Activated CD4-positive, alpha-beta T cell treated with anti-CD3 and anti-CD28 coated beads for 4 hours (primary cell): ENCODE measurements at places on chromosomes 13 and 19.

- DNase-seq = no peak
Observed at GRCh38 chr13:29934531-29935308, 84.3 kb upstream of the UBL3 start.

GRCh38 chr19:14700711-14701375, 11.0 kb downstream of the ZNF333 start:
- DNase-seq = no peak

DNA sequence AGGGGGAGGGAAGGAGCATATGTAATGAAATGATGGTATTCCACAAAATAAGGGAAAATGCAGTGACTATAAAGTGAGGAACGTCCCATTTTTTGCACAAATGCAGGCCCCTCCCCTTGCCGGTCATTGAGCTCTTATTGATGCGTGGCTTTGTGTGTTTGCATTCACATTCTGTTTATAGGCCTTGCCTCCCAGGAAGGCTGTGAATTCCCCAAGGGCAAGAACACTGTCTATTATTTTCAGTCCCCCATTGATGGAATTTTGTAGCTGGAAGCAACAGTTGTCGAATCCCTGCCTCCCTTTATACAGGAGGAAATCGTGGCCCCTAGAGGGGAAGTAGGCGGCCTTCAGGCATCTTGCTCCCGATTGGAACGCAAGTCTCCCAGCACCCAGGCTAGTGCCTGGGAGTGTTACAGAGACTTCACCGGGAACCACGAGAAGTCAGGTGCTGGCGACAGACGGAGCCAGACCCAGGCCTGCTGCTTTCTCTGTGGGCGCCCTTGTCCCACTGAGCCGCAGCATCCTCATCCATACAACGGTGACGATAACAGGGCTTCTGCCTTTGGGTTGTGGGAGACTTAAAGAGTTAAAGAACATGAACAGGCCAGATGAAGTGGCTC, 6.9 kb downstream of the SBSN start:
- DNase-seq = no peak

GRCh38 chr19:12111943-12112637, 28.1 kb downstream of the ZNF20 start:
- no peak for DNase-seq

DNA sequence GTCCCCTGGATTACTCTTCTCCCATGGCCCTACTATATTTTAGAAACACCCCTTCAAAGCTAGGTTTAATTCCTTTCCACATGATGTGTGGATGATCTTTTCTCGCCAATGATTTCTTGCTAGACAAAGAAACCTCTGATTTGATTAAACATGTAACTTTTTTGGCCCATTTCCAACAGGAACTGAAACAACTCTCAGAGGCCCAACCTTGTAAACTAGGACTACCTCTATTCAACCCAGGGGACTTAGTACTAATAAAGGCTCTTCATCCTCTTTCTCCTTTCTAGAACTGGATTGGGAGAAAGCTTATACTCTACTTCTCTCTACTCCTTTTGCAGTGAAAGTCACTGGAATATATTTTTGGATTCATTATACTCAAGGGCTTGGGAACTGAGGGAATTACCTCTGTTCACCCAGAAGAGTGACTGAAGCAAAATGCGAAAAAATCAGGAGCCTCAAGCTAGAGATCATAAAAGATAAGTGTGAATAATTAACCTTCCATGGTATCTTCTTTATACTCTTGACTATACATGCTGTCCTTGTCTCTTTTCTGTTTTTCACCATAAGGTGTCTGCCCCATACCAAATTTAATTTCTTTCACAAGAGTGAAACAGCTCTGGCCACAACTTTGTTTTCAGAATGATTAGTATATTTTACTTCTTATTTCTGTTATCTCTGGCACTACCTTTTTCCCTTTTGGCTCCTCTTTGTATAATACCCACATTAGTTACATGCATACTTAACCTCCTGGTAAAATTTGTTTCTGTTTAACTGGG, 977.6 kb downstream of the SLITRK5 start:
- no peak for DNase-seq

DNA sequence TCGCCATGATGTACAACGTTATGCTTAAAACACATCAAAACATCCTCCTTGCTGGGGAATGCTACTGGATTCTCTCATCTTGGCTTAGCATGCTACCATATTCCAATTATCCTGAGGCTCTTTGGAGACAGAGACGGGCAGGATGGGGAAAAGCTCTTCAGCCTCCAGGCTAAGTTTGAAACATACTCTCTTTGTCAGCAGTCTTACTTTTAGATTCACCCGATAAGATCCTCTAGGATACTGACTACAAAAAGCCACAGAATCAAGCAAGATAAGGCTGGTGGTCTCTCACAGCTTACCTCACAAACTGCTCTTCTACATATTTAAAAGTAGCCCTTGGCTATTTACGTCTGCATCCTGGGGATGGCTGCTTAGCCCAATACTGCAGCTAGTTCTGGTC, 72.8 kb upstream of the LRCH1 start:
- DNase-seq = no peak
